ENCODE measurements at places on chromosomes 3 and 15.

GRCh38 chr3:72579581-72580245 is 268.5 kb downstream of the SHQ1 start:
- DNase-seq: no peak

DNA sequence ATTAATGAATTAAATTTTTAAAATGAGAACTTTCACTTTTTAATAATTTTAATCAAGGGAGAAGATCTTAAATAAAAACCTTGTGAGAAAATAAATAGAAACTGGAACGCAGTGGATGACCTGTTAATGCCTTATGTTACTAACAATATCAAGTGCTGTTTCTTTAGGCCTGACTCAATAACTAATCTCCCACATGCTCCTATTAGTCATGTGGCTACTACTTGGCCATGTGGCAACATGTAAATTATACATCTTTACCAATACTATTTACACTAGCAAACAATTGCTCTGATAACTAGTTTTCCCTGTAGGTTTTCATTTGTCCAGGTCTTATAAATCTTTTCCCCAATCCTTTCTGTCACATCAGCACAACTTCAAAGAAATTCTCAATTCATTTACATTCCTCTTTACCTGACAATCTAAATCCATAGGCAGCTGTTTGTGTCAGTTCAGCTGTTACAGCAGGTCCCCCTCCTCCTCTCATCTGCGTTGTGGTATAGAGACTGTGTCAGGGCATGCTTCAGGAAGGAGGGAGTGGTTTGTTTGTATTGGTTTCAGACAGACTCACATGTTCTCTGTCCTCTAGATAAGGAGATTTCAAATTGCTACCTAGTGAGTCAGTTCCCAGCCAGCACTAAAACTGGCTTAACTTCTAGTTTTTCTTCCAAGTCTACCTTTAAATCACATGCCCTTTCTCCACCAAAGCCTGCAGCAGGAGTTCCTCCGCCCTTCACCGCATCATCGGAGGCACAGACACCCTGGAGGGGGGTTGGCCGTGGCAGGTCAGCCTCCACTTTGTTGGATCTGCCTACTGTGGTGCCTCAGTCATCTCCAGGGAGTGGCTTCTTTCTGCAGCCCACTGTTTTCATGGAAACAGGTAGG is 11.3 kb upstream of the C3orf52 start:
- DNase-seq: peak; percentile 67

DNA sequence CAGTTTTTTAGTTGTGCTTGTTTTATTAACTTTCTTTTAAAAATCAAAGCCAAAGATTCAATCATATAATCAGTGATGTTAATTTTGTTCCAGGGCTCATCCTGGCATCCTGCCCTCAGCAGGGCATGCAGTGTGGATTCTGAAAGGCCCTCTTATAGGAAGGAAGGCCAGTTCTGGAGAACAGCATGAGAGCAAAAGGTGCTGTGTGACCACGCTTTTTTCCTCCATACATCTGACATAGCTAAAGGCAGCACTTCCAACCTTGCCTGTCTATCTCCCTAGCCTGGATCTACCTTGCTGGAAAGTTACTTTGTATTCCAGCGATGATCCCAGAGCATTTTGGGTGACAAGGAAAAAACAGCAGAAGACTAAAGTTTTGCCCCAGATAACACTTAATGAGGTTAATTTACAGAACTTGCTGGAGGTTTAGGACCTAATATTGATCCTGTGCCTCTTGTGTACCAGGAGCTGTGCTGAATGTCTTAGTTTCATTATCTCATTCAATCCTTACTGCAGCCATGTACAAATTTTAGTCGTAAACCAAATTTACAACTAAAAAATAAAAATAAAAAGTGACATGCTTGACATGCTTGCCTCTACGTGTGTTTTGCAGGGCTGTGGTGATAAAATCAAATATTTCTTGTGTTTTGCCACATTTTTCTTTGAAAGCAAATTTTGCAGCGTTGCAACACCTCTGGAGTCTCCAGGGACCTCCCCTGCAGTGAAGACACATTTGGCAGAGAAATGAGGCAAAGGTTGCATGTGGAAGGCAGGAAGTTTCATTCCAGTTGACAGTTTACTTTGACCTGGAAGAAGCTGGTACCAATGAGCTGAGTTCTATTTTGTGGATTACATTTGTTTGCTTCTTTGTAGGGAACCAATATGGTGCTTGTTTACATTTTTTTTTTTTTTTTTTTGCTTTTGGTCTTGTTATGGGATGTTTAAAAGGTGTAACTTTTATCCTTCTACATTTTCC is 13.2 kb downstream of the IL1RAP start:
- DNase-seq: no peak

- no peak for DNase-seq
Measured at GRCh38 chr15:93261845-93262244, 172.8 kb upstream of the RGMA start.

- DNase-seq: no peak
Measured at GRCh38 chr3:188760408-188760807, 411.4 kb upstream of the TPRG1 start.

DNA sequence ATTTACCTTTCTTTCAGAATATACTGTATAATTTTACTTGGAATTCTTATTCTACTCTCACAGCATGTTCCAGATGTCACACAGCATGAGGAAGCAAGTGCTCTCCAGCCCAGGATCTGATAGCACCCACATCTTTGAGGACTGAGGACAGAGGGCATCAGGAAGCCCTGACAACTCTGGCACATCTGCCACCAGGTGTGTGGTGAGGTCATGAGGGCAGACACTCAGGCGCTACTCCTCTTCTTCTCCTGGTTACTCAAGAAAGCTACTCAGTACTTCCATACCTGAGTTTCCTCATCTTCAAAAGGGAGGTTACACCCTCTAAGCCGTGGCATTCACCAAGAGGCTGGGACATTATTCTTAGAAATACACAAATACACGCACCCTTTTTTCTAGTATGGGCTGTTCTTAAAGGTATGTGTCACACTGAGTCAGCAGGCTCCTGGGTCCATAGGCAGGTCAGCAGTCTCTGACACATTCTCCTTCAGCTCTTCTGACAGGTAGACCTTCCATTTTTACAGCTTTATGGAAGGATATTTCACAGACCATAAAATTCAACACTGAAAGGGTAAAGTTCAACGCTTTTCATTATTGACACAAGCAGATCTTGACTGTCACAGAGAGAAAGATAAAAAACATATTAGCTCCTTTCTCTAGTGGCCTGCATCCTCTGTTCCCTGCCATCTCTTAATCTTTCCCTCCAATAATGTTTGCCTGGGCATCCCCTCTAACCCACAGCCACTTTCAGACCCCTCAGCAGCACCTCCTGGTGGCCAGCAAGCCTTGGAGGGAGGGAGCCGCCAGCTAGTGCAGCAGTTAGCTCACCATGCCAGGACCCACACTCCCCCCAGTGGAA is 103.2 kb upstream of the TJP1 start:
- peak; percentile 54 for DNase-seq

Measured in RKO (cell line).